Lung (tissue), 17 donors: ENCODE measurements at places on chromosomes 6 and 20.

DNA sequence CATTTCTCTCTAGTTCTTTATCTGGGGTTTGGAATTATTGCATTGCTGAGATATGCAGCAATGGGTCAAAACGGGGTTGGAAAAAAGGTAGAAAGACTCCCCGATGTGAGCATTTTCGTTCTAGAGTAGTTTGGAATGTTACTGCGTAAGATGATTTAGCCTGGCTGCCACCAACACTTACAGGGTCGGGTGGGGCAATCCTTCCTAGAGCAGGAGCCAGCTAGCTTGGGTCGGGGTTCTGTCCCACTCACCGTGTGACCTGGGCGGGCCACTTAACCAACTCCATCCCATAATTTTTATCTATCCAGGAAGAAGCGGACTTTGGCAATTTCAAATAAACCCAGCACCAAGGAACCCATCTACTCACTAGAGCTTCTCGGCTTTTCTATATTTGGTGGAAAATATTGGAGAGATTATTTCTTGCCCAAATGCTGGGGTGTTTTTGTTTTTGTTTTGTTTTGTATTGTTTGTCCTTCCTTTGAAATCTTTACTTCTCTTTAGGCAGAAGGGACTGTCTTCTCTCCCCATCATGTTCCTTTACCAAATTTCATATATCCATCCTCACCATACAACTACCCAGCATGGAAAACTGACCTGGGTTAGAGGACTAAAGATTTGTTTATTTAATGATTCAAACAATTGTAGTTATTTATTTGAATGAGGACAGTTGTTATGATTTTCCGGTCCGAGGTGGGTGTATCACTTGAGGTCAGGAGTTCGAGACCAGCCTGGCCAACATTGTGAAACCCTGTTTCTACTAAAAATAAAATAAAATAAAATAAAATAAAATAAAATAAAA lies 72.4 kb downstream of the GPX5 start:
- no peak for DNase-seq

- DNase-seq: peak; percentile 93
Observed at GRCh38 chr6:57316581-57317059, 810 bp upstream of the PRIM2 start.

DNA sequence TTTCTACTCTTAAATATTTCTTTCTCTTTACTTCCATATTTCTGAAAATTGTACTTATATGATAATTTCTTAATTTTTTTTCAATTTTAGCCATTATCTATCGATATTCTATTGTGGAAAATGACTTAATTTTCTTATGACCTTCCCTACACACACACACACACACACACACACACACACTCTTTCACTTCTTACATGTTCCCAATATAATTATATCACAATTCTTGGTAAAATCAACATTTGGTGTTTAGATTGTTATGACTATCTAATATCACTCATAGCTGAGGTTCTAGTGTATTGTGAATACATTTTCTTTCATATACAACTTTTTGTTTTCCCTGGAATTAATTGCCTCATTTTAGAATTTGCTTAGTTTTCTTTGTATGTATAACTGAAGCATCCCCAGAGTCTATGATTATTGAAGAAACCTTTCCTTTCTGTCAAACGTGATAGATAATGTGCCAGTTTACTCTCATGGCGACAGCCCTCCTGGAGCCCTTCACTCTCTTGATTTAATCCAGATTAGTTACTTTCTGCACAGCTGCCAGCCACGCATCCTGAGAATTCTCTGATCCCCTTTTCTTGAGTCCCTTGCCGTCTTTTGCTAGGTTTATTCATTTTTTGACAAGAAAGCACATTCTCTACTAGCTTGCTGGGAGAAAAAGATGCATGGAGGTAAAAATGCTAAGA lies 63.4 kb downstream of the RNF182 start:
- DNase-seq: no peak

GRCh38 chr6:73329201-73329600 lies 24.9 kb downstream of the DPPA5 start:
- DNase-seq: no peak

DNA sequence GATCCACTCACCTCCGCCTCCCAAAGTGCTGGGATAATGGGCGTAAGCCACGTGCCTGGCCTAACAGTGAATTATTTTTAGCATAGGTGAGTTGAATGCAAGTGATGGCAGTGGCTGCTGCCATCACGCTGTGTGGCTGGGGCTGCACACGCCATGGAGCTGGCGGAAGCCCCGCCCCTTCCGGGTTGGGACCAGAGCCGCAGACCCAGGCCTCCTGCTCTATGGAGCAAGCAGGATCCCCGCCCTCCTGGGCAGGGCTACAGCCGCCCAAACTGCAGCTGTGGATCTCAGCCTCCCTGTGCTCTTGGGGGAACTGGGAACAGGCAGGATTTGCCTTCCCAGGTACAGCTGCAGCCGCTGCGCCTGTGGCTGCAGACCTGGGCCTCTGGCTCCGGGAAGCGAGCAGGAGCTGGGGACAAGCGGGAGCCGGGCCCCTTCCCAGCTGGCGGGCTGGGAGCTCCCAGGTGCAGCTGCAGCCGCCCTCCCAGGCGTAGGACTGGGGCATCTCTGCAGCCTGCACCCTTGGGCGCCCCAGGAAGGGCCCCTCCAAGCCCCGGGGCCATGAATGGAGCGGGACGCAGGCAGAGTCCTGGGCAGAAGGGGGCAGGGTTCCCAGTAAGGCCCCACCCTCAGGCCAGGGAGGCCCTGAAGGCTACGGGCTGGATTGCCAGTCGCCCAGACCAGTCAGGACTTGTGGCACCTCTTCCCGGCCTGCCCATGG lies 30.9 kb upstream of the SLA2 start:
- DNase-seq: no peak

- DNase-seq: no peak
Observed at GRCh38 chr6:119686644-119687043, 337.1 kb upstream of the MAN1A1 start.

DNA sequence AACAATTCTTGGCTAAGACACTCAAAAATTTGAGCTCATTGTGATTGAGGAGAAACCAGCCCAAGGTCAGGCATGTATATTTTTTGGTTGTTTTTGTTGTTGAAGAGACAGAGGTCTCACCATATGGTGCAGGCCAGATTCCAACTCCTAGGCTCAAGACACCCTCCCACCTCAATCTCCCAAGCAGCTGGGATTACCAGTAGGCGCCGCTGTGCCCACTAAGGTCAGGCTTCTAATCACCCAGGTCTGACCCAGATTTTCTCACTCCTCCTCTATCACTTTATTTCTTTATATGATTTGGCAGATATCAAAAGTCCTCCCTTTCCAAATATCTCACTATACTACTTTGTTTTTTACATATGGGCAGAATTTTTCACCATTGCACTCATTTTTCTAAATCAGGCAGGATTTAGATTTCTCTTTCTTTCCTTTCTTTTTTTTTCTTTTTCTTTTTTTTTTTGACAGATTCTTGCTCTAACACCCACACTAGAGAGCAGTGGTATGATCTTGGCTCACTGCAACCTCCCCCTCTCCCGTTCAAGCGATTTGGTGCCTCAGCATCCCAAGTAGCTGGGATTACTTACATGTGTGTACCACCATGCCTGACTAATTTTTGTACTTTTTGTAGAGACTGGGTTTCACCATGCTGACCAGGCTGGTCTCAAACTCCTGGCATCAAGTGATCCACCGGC lies 1.7 kb upstream of the C6orf141 start:
- DNase-seq: no peak

DNA sequence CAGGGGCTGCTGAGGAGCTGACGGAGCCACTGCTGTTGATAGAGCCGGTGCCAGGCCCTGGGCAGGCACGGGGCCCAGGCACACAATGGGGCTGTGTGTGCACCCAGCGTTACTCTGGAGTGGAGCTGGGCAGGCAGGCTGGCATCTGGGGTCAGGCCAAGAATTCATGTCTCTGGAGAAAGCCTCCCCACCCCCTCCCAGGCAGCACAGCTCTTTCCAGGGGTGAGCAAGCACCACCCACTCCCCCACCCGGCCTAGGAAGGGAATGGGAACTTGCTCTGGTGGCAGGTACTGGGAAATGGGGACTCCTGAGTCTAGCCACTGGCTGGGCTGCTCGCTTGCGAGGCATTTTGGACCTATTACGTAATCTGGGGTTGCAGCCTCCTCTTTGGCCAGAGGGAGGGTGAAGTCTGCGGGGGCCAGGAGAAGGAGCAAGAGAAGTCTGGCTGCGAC lies 22.7 kb downstream of the TFEB start:
- no peak for DNase-seq

DNA sequence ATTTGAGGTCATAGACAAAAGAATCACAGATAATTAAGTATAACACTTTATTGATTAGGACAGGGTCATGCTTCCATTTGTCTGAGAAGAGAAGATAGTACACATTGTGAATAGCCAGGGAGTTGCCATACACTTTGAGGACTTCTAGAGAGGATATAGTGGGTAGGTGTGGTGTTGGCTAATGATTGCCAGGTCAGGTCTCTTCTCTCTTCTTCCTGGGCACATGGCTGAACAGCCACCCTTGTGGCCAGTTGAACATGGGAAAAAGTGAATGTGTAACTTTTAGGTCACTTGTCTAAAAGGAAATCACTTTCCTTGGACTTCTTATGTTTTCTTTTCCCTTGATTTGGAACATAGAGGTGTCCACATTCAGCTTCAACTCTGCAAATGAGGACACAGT lies 772.1 kb upstream of the MAP3K7 start:
- DNase-seq: no peak

- no peak for DNase-seq
Observed at GRCh38 chr20:53138454-53139262, 166.5 kb downstream of the TSHZ2 start.

- peak; percentile 85 for DNase-seq
Observed at GRCh38 chr6:139708337-139709199, 334.1 kb upstream of the CITED2 start.

- no peak for DNase-seq
Observed at GRCh38 chr6:84707171-84707570, 57.2 kb downstream of the TBX18 start.

GRCh38 chr20:16771213-16771612 lies 23.1 kb downstream of the OTOR start:
- no peak for DNase-seq

- DNase-seq: peak; percentile 71
Observed at GRCh38 chr6:73451223-73452106, 632 bp downstream of the CGAS start.

- DNase-seq: no peak
Observed at GRCh38 chr6:155315516-155315871, 1.2 kb upstream of the TFB1M start.

DNA sequence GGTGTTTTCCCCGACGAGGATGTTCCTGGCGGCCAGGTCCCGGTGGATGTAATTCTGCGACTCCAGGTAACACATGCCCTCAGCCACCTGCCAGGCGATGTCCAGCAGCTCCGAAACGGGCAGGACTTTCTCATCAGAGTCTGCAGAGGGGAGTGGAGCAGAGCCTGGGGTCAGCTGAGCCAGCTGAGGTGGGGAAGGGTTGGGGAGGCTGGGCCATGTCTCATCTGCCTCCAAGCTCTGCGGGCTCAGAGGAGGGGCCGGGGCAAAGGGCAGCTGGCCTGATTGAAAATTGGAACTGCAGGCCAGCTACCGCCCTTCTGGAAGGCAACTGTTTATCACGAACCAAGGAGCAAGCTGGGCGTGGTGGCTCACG lies 6.4 kb downstream of the PTK6 start:
- no peak for DNase-seq

GRCh38 chr6:53771785-53772624 lies 22.8 kb upstream of the LRRC1 start:
- no peak for DNase-seq

DNA sequence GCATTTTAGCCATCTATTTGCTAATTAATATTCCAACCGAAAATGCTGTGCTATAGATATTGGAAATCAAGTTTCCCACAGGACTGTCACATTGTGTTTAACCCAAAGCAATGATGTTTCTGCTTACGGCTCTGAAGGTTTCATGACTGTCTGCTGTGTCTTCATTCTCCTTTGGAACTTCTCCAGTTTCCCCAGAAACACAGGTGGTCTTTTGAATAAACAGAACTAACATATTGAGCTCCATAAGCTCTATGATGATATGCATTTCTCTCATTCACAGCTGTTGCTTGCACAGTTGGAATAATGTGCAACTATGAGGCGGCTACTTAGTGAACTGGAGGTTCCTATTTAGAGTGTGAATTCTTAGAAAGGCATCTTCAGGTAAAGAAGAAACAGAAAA lies 266.0 kb upstream of the ID4 start:
- no peak for DNase-seq

DNA sequence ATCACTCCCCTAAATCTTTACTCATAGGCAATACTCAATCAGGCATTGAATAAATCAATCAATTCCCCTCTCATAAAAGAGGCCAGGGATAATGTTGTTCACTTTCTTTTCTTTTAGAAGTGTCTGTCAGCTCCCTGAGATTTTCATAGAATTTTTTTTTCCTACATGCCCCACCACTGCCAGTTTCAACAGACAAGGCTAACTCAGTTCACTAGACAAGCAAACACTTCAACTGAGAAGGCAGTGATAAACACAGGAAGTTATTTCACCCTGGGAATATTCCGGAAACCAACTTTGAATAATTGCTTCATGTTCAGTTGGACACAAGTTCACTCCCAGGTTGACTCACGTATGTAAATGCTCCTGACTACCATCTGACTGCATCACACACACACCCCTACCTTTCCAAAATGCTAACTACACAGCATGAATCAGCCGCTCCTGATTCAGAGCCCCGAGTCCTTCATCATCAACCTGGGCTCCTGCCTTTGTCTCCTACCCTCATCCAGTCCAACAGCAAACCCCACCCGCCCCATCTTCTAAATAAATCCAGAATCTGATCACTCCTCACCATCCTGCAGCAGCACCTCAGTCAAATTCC lies 143.9 kb downstream of the BCAS1 start:
- no peak for DNase-seq

DNA sequence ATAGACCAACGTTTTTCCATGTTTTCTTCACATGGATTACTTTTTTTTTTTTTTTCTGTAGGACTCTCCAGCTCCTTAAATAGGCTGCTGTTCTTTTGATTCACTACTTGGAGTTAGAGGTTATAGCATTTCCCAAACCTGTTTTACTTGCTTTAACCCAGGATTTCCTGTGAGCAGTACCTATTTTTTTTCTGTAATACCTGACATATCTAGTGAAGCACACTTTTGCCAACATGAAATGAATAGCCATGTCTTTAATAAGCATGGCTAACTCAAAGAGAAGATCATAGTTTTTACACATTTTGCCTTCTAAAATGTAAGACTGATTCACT lies 137.0 kb downstream of the FOXA2 start:
- no peak for DNase-seq

DNA sequence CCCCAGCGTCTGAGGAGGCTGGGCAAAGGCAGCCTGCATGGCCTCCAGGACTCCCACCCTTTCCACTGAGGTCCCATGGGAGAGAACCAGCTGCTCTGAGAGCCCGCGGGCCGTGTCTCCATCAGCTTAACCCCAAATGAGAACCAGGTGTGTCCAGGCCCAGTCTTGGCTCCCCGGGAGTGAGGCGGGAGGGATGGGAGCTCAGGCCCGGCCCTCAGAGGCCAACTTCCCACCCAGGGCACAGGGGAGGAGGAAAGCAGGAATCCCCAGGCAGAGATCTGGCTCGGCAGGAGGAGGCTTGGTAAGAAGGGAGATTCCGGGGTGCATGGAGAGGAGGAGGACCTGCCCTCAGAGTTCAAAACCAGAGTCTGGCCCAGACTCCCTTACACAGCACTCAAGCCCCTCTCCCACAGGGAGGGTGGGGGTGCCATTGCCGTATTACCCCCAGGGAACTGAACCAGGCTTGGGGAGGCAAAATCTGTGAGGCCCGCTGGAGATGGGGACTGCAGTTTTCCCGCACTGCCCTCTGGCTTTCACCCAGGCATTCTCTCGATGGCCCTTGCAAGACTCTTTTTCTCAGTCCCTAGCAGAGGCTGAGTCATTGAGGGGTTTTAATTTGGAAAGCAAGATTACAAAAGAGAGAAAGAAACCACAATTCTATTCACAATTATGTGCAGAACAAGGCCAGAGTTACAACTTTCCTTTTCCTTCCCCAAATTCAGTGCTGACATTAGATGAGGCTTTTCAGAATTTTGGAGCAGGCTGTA lies 17.1 kb downstream of the FOXF2 start:
- peak; percentile 18 for DNase-seq
